ENCODE measurements at places on chromosomes 13 and 19.
A peak's percentile ranks its signal among the peaks of the same experiment; 100 is the strongest.

- no peak for DNase-seq
Observed at GRCh38 chr19:1699386-1699785, 47.0 kb upstream of the TCF3 start.

- DNase-seq = no peak
Observed at GRCh38 chr13:42625611-42626010, 51.7 kb downstream of the TNFSF11 start.

DNA sequence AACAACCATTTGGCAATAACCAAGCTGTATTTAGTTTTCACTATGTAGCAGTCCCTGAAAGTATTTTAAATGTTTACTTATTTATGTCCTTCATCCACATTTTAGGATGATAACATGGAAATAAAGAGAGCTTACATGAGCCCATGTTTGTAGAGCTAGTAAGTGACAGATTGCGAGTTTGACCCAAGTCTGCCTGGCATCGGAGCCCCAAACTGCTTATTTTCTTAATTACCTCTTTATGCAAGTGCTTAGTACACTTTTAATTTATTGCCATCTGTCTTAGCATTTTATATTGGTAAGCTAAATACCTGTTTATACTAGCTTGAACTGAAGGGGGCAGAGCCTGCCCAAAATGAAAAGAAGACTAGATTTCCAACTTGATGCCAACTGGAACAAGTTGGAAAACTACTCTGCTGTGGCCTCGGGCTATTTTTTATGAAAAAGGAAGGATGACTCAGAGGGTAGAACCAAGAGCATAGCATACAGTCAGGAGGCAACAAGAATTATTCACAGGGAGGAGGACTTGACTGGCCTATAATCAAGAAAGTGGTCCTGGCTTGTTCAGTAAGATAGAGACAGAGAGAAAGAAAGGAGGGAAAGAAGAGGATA lies 150.2 kb downstream of the NDFIP2 start:
- DNase-seq = no peak

GRCh38 chr19:7393939-7394730 lies 45.4 kb downstream of the ARHGEF18 start:
- DNase-seq = no peak

GRCh38 chr19:8648240-8648639 lies 17.8 kb downstream of the NFILZ start:
- DNase-seq = no peak

- no peak for DNase-seq
Observed at GRCh38 chr19:12126707-12127106, 13.4 kb downstream of the ZNF20 start.

GRCh38 chr13:80237646-80238045 lies 103.3 kb downstream of the SPRY2 start:
- no peak for DNase-seq

DNA sequence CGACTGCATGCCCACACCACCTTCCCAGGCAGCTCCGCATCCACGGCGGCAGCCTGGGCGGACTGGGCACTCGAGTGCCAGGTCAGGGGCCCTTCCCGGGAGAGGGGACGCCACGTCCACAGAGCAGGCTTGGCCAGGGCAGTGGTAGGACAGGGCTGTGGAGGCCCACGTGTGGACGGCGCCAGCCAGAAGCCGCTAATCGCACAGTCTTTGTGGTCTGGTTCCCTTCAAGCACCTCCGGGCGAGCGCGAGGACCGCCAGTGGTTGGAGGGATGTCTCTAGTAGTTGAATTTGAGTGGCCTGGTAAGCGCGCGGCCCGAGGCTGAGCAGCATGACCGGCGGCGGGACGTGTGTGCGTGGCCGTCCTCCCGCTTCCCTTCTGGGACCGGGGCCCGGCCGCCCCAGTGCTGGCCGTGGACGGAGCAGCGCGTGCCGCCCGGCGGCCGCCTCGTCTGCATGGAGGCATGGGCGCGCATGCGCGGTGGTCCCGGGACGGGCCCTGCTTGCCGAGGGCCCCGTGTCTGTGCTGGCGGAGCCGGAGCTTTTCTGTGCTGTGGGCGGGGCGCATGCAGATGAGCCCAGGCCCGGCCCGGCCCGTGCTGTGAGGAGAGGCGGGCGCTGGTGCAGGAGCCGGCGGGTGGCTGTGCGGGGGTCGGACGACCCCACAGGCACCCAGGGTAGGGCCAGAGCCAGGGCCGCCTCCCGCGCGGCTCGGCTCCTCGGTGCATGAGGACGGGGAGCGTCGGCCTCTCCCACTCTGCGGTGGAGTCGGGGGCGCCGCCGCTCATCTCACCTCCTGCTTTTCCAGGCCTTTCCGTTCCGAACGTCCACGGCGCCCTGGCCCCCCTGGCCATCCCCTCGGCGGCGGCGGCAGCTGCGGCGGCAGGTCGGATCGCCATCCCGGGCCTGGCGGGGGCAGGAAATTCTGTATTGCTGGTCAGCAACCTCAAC lies 8.6 kb downstream of the PTBP1 start:
- no peak for DNase-seq

DNA sequence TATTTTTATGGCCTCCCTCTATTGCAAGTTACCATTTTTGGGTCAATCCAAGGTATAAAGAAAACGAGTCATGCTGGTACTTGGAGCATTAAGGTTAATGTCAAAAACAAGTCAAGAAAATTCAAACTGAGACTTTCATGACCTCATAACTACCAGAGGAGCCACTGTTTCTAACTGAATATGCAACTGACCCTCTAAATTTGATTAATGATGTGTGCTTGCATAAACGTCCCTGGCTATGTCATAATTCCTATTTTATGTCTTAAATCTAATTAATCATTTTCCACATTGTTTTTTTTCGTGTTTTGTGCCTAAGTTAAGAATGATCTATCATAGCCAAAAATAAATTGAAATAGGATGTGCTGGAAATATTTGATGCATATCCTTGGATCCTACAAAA lies 396.7 kb upstream of the GPC6 start:
- DNase-seq = no peak

- DNase-seq = no peak
Observed at GRCh38 chr19:5828661-5829566, 10.6 kb downstream of the FUT6 start.

GRCh38 chr13:67225252-67226159 lies 4.6 kb downstream of the PCDH9 start:
- no peak for DNase-seq

- no peak for DNase-seq
Observed at GRCh38 chr19:19821366-19821951, at the start of gene ZNF506. Gene ZNF506 (minus strand): TSS chr19:19821750. CDS start chr19:19821603, 147 bp downstream.

GRCh38 chr13:34467450-34468083 lies 474.5 kb upstream of the NBEA start:
- no peak for DNase-seq

DNA sequence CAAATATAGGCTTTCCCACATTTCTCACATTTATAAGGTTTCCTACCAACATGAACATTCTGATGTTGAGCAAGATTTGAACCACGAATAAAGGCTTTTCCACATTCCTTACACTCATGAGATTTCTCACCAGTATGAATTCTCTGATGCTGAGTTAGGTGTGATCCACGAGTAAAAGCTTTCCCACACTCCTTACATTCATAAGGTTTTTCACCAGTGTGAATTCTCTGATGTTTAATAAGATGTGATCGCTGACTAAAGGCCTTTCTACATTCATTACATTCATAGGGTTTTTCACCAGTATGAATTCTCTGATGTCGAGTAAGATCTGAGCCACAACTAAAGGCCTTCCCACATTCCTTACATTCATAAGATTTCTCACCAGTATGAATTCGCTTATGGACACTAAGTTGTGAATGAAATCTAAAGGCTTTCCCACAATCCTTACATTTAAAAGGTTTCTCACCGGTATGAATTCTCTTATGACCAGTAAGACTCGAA lies 19.0 kb downstream of the ZNF790 start:
- no peak for DNase-seq

- no peak for DNase-seq
Observed at GRCh38 chr13:33127009-33127551, 110.9 kb downstream of the KL start.

DNA sequence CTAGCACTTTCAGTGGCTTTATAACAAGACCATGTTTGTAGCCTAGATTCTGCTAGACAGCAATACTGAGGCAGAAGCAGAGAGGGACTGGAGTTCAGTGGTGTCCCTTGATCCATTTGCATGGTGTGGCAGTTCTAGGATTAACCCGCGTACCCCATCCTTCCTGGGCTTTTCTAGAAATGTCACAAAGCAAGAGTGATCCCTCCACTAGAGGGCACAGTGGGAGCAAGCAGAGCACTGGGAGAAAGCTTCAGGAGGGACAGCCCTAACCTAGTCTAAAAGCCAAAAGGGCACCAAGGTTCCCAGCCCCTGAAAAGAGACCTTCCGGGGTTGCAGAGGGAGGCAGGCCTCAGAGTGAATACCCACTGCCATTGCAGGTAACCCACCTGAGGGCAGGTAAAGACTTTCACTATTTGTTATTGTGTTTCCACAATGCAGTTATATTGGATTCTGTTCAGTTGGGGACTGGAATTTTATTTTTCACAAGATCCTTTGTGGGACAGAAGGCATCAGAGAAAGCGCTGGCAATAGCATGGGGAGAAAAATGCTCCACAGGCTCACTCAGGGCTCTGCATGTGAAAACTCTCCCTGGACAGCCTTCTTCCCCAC lies 170.6 kb downstream of the FLT1 start:
- DNase-seq = peak; percentile 9

DNA sequence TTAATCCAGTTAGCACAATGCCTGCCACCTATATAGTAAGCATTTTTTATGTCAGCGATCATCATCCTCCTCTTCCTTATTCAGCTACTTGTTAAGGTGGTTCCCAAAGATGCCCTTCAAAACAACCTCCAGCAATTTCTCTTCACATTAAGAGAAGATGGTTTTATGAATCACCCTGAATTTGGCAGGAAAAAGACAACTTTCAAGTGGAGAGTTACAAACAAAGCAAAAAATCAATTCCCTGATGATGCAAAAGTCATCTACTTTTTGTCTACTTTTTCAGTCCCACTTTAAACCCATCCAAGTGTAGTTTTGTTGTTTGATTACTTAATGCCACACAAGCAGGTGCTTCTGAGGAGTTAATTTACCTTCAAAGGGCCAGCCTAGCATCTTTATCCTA lies 139.1 kb upstream of the SERP2 start:
- no peak for DNase-seq

GRCh38 chr13:24748061-24748400 lies 15.9 kb upstream of the RNF17 start:
- DNase-seq = no peak

GRCh38 chr13:62061751-62062150 lies 646.1 kb upstream of the PCDH20 start:
- DNase-seq = no peak

GRCh38 chr19:56176881-56177280 lies 1.1 kb downstream of the GALP start:
- DNase-seq = no peak

- DNase-seq = peak; percentile 10
Observed at GRCh38 chr13:27406178-27406939, 18.1 kb upstream of the GTF3A start.

DNA sequence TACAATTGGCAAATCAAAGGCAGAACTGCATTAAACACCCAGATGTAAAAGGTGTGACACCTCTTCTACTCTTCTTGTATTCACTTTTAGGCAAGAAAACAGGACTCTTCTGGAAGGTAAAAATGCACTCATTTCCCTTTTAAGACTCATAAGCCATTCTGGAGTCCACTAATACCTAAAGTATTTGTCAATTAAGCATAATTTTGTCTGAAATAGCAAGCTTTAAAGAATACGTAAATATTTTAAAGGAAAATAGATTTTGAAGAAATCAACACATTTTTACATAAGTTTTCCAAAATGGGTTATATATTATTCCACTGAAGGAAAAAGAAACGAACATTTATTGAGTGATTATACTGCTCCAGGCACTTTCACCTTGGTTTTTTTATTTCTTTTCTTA lies 661.7 kb upstream of the GPC6 start:
- no peak for DNase-seq

DNA sequence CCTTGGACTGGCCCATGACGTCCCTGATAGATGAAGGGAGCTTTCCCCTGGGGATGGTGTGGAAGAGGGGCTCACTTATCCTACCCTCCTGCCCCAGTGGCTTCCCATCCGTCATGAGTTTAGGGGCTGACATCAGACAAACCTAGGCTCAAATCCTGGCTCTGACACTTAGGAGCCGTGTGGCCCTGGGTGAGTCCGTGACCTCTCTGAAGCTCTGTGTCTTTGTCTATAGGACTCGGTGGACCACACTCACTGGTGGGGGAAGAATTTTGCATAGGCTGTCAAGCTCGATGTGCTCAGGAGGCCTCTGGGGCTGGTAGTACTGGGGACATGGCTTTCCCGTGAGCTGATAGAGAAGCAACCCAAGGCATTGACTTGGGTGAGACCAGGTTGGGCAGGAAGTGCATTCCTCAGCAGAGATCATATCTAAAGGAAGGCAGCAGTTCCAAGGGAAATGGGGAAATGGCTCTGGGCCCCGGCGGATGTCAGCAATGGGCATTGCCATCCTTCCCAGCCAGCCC lies 17.4 kb upstream of the AP1M2 start:
- DNase-seq = no peak

GRCh38 chr19:18424122-18424889 lies 5.1 kb downstream of the SSBP4 start:
- no peak for DNase-seq

GRCh38 chr13:51252954-51253532 lies 30.8 kb downstream of the FAM124A start:
- DNase-seq = no peak

- no peak for DNase-seq
Observed at GRCh38 chr19:58328999-58329398, 2.2 kb downstream of the ZSCAN22 start.

GRCh38 chr13:72698164-72698563 lies 29.3 kb downstream of the MZT1 start:
- DNase-seq = no peak

- no peak for DNase-seq
Observed at GRCh38 chr13:28528848-28529247, 33.9 kb upstream of the FLT1 start.

GRCh38 chr13:113935001-113935844 lies 38.7 kb downstream of the C13orf46 start:
- DNase-seq = no peak

DNA sequence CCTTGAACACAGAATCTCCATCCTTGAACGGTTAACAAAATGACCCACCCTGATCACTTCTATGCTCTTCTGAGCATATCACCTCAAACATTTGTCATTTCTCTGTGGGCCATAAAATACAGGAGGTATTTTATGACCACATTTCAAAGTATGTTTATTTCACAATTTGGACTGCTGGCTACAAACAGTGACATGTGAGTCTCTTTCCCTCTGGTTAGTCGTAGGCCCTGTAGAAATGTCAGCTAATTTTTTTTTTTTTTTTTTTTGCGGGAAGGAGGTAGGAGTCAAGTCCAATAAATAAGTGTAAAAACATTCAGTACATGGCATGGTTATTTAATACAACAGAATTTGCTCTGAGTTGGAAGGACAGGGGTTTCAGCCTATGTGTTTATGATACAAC lies 70.7 kb downstream of the FOXO1 start:
- DNase-seq = no peak

Data from NK-92 treated with Interleukin-12 subunit alpha and Interleukin-12 subunit beta, amount 100 ng/mL, for 24 hours (cell line).